Stimulated activated CD4-positive, alpha-beta T cell treated with anti-CD3 and anti-CD28 coated beads, Interleukin-2, amount 100 ng/mL, for 48 hours (primary cell): ENCODE measurements at places on chromosomes 13 and 19.

- DNase-seq = no peak
Observed at GRCh38 chr13:42892760-42893159, 99.3 kb downstream of the EPSTI1 start.

- DNase-seq = no peak
Observed at GRCh38 chr13:75258159-75258782, 223.7 kb downstream of the TBC1D4 start.

DNA sequence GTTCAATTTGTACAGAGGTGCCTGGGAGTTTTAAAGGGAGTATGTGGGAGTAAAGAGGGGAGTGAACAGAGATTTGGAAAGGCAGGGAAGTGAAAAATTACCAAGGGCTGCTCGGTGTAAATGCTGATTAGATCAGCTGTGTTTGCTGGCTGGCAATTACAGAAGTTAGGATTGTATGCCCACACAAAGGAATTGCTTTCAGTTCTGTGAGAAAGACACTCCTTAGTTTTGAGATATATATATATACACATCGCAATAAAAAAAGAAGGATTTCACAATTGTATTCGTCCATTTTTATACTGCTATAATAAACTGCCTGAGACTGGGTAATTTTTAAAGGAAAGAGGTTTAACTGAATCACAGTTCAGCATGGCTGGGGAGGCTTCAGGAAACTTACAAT, 196.3 kb downstream of the SLITRK5 start:
- DNase-seq = no peak

DNA sequence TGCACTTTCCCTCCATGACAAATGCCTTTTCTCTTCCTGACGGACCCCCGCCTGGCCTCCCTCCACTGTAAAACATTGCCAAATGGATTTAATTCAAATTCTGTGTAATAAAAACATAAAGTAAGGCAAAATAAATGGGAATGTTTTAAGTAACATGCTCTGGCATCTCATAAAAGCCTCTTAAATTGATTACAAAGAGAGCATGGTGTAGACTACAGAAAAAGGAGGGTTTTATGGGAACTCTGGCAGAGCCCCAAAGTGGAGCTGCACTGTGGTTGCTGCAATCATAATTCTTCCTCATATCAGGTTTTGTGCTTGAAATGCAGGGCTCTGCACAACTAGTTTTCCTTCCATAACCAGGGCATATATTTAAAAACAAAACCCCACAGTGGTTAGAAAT, 44.3 kb upstream of the SIAH3 start:
- no peak for DNase-seq

DNA sequence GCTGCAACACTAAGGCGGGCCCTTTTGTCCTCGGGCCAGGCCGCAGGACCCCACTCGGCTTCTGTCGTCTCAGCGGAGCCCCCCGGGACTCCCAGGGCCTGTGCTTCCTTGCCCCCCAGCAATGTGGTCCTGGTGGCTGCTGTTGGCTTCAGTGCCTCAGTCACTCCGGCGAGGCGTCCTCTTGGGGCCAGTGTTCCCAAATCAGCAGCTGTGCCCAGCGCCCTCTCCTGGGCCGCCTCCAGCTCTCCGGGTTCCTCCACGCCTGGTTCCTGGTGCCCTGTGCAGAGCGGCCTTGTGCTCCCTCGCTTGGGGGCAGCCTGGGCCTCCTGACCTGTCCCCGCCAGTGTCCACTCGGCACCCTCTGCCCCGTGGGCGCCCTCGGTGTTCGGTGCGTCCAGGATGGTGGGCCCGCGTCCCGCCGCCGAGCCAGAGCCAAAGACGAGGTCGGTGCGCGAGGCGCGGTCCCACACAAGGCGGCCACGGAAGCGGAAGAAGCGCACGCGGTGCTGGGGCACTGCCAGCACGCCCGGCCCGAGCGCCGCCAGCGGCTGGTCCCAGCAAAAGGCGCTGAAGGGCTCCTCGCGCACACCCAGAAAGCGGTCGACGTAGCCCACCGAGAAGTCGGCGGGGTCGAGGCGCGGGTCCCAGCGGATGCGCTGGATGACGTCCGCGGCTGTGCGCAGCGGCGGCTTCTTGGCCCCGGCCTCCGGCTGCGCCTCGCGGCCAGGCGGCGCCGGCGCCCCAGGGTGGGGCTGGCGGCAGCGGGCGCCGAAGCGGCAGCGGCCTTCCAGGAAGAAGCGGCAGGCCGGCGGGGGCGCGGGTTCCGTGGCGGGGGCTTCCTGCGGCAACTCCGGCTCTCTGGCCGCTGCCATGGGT, 685 bp downstream of the LENG9 start:
- DNase-seq = peak; percentile 50

GRCh38 chr13:73451221-73452029, 392.6 kb downstream of the KLF5 start:
- no peak for DNase-seq

DNA sequence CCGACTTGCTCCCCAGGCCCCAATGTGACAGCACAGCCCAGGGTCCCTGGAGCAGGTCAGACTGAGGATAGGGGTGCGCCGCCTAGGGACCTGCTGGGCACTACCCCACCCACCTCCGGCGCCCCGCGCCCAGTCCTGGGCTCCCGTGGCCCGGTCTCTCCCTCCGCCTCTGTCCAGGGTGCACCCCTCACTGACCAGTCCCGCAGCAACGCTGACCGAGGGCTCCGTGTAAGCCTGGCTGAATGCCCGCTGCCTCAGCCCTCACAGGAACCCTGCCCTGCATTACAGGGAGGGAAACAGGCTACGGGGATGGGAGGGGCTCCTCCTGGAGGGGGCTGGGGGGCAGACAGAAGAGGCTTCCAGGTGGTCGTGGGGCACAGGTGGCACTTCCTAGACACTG, 31.7 kb downstream of the GPX4 start:
- no peak for DNase-seq
